Esophagus (tissue), 2 donors: ENCODE measurements at places on chromosomes 5 and 9. TPM values are rescaled to one million over a fixed set of nuclear protein-coding genes. Genes with fewer than 3 reads are reported as not detected.

Gene PCDHA4
- polyA plus RNA-seq, result 0.05 TPM

Gene HTR4
- polyA plus RNA-seq, result 0.20 TPM

Gene HARS2
- polyA plus RNA-seq, result 17.6 TPM

Gene UCK1
- polyA plus RNA-seq, result 19.4 TPM

Gene SPAAR
- polyA plus RNA-seq, result 0.29 TPM

Gene CAMK2A
- 0.11 TPM for polyA plus RNA-seq

Gene FBN2
- 0.09 TPM for polyA plus RNA-seq

Gene AK8
- 0.39 TPM for polyA plus RNA-seq

Gene PDLIM4
- 33.3 TPM for polyA plus RNA-seq

Gene ZBTB6
- polyA plus RNA-seq, result 3.1 TPM

Gene PCDHA12
- polyA plus RNA-seq, result 0.04 TPM

Gene MORN5
- polyA plus RNA-seq, result 2.3 TPM
